OCI-M1 (cell line): ENCODE measurements at places on chromosomes 5 and 9.

GRCh38 chr9:95129476-95130291 is 187.8 kb downstream of the FANCC start:
- no peak for DNase-seq

DNA sequence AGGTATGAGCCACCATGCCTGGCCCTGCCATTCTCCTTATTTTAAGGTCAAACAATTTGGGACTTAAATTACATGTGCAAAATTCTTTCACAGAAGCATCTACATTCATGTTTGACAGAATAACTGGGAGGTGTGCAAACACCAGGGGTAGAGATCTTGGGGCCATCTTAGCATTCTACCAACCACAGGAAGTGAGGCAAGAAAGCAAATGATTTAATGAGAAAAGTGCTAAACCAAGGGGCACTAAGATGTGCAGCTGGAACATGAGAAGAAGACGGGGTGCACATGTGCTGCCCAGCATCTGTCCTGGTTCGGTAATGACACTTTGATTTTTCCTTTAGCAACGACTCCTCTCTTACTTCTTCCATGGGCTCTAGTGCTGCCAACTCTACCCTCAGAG is 1.2 kb upstream of the F12 start:
- no peak for DNase-seq

GRCh38 chr5:31894141-31894540 is 255.2 kb downstream of the PDZD2 start:
- no peak for DNase-seq

- no peak for DNase-seq
Measured at GRCh38 chr5:80576383-80576782, 6.3 kb upstream of the ANKRD34B start.

- peak; percentile 32 for DNase-seq
Measured at GRCh38 chr5:136109453-136110135, 23.1 kb upstream of the SMAD5 start.

DNA sequence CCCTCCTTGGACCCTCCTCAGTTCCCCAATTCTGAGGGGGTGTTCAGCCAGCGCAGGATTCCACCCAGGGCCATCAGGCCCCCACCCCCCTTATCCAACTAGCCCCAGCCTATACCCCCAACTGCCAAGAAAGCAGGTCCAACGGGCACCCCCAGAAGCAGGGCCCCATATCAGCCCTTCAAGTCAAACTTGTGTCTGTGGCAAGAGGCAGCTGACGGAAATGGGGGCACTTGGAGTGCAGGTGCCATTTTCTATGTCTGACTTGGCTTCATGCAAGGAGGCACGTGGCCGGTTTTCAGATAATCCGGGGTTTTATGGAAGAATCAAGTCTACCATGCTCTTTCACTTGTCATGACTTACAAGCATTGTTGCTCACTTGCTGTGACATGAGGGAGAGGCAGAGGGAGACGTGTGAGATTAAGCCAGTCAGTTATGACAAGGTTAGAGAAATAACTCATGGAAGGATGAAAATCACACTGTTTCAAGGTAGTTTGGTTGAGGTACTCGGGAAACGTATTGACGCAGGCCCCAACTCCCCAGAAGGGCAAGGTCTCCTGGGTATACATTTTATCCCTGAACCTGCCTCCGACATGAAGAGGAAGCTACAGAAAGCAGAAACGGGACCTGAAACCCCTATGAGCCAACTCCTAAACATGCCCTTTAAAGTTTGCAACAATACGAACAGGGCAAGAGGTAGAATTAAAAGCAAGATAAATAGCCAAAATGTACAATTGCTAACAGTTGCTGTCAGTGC is 26.5 kb upstream of the CLPTM1L start:
- DNase-seq: no peak

GRCh38 chr5:124655921-124656511 is 90.4 kb downstream of the ZNF608 start:
- peak; percentile 20 for DNase-seq

DNA sequence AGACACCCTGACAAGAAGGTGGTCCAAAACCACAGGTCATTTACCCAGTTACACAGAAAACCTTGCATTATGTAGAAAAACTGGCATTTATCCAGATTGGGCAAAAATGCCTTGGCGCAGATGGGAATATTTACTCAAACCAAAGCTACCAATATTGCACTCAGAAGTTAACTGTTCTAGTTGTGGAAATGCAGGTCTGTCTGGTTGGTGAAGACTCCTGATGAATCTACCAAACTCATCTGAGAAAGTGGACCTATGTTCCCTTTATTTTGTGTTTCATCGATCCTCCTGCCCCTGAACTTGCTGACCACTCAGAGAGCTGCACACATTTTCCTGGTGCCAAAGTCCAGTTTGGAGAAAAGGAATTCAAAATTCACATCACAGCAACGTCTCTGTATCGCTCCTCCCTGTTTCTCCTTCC is 85.2 kb upstream of the ALDH1A1 start:
- no peak for DNase-seq
